ENCODE measurements at places on chromosomes 1 and 21.

- no peak for DNase-seq
These were observed 6.1 kb downstream of the ATP1A1 start for GRCh38 chr1:116379057-116379630.

DNA sequence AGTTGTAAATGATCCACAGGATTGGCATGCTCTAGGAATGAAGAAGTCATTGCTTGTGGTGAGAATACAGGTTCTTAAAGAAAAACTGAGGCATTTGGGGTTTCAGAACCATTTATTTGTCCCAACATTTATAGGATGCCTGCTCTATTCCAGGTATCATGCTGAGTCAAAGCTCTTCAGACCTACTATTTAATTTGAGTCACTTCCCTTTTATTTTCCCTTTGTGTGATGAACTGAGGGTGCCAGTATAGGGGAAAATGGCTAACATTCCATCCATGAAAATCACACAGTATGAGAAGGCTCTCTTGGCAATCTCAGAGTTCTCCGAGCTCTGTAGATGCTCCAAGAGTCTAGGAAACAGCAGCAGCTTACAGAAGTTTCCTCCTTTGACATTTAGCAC lies 110.4 kb downstream of the RNF220 start:
- DNase-seq: no peak

GRCh38 chr1:224266915-224267856 lies 62.8 kb downstream of the NVL start:
- no peak for DNase-seq

- no peak for DNase-seq
These were observed 39.9 kb upstream of the SLC16A1 start for GRCh38 chr1:112995890-112996289.

DNA sequence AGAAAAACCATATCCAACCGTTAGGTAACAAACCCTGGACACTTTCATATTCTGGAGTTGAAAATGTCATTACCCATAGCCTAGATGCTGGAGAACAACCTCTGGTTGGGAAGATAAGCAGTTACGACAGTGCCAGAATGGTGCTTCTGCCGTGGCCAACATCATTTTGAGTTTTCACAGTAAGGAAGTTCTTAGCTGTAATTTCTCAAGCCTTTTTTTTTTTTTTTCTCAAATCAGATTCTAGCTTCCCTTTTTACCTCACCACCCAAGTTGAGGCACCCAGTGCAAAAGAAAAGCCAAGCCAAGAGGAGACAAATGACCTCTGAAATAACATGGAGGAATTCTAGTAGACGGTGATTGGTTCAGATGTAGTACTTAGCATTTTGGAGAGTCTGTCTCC lies 21.8 kb downstream of the PPT1 start:
- no peak for DNase-seq

DNA sequence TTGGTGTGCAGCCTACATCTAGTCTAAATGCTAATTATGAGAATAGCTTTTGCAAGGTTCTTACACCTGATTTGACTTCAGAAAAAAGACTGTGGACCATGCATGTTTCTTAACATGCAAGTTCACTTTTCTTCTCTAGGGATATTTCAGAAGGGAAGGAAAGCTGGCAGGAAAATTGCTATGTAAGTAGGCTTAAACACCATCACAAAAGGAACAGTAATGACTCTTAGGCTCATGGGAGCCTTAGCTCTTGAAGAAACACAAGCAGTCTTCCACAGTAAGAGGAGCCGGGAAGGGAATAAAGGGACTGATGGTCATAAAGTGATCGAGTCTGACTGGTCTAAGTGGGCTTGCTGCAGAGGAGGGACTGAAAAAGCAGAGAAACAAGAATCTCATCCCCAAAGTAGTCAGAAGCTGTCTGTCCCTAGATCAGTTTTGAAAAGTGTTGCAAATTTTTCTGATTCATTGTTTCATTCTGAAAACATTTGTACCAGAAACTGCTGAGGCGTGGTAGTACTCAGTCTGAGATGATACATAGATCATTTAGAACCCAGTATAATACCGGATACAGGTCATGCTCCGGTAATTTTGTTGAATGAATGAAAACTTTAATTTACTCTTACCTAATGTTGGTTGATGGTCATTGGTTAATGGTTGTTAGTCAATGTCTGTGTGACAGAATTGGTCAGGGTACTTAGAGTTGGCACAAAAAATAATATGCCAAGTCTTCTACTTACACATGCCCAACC lies 40.9 kb downstream of the SMYD2 start:
- DNase-seq: no peak

GRCh38 chr1:225990705-225991464 lies 8.3 kb downstream of the SDE2 start:
- DNase-seq: no peak

GRCh38 chr1:67749844-67750690 lies 65.1 kb downstream of the GADD45A start:
- peak; percentile 39 for DNase-seq

- no peak for DNase-seq
These were observed 105.5 kb downstream of the HLCS start for GRCh38 chr21:36860736-36861594.

GRCh38 chr1:41161846-41162245 lies 80.3 kb downstream of the SCMH1 start:
- no peak for DNase-seq

DNA sequence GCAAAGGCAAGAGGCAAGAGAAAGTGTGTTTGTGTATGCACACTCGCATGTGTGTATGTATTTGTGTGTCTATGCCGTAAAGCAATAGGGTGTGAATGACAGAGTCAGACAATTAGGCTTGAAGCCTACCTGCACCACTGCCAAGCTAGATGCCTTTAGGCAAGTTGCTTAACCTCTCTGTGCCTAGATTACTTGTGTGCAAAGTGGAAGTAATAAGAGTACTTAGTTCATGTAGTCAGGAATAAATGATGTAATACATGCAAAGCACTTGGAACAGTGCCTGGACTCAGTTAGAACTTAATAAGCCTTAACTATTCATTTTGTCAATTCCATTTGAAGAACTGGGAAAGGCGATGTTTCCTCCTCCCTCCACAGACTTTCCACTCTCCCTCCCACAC lies 31.7 kb downstream of the LAMB3 start:
- DNase-seq: no peak

DNA sequence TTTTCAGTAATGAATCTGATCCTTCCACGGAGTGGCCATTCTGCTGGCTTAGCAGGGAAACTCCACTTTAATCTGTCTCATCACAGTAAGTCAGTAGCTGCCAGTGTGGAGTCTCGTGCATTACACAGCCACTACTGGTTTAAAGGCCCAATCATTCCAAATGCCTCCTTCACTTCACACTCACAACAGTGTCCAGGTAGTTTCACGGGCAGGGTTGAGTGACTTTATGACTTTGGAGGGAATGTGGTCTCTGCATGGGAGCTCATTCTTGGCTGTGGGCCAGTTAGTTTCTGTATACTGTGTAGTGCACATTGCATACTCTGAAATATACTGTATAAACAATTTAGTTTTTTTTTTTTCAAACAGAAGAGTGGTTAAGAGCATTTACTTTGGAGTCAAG lies 34.6 kb upstream of the C1orf87 start:
- peak; percentile 18 for DNase-seq

GRCh38 chr1:155178441-155179111 lies 4.9 kb downstream of the TRIM46 start:
- no peak for DNase-seq

- peak; percentile 16 for DNase-seq
These were observed 5.8 kb downstream of the ID3 start for GRCh38 chr1:23553231-23554126.

DNA sequence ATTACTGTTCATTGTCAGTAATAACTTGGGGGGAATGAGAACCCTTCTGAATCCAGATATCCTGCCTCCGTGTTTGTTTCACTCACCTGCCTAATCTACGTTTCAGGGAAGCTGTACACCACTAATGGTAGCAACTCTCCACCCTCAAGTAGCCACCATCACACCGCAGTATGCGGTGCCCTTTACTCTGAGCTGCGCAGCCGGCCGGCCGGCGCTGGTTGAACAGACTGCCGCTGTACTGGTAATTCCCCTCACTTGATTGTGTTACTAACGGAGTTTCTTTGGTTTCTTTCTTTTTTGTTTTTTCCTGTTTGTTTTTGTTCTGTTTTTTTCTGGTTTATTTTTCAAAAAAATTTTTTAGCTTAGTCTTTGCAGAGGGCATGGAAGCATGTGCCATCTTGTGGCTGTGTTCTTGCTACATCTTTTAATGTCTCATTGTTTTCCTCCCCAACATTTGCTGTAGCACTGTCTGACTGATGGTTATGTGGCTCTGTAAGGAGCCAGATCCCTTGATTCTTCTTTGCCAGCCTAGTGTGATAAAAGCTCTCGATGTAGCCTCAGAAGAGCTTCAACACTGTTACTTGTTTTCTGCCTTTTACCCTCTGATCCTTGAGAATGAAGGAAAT lies 15.9 kb upstream of the OLFML3 start:
- no peak for DNase-seq

DNA sequence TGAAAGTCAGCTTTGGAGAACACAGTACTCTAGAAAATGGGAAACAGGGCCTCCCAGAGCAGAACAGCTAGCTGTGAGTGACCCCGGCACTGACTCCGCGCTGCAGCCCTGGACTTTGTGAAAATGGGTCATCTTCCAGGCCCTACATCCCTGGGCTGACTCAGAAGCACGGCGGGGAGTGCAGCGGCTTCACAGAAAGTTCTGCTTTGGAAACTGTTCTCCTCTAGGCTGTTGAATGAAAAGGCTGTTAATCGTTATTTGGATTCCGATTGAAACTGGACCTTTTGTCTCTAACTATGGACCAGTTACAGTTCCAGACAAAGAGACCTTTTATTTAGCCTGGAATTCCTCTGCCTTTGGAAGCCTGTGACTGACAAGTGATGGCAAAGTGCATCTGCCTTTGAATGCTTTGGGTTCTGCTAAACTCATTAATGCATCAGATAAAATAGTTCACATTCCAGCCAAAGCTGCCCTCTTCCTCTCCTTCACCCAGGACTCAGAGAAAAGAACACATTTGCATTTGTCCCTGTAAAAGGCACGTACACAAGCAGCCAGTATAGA lies 144.9 kb upstream of the HOOK1 start:
- DNase-seq: peak; percentile 35

GRCh38 chr1:151175863-151176262 lies at the start of gene TMOD4:
TMOD4 (minus strand) TSS chr1:151175981; CDS start chr1:151174875, 1,106 bp downstream.
- DNase-seq: peak; percentile 51

- DNase-seq: no peak
These were observed 2.0 kb downstream of the CHML start for GRCh38 chr1:241638099-241638682.

- DNase-seq: no peak
These were observed 13.4 kb downstream of the PROK1 start for GRCh38 chr1:110464340-110464739.

- DNase-seq: no peak
These were observed 4.4 kb downstream of the JAK1 start for GRCh38 chr1:64961923-64962322.

DNA sequence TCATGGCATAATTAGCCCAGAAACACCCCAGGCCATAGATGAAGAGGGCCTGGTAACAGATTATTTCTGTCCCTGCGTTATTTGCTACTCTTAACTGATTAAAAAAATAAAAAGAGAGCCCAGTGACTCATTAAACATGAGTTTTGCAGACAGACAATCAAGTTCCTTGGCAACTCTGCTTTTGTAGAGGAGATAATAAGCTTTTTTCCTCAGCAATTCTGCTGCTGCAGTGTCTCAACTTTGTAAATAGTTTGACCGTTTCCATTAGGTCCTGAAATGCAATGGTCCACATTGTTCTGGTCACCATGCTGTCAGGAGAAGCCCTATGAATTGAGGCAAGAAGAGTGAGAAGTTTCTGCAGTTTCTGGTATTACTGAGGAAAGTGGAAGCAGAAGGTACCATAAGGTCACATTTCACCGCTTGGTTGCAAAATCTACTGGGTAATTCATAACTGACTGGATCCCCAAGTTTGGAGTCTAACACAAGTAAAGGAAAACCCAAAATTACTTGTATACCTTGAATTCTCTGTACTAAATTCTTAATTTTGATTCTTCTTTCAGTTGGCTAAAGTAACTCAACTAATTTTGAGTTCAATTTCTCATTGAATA lies 139.5 kb downstream of the ZZZ3 start:
- no peak for DNase-seq

DNA sequence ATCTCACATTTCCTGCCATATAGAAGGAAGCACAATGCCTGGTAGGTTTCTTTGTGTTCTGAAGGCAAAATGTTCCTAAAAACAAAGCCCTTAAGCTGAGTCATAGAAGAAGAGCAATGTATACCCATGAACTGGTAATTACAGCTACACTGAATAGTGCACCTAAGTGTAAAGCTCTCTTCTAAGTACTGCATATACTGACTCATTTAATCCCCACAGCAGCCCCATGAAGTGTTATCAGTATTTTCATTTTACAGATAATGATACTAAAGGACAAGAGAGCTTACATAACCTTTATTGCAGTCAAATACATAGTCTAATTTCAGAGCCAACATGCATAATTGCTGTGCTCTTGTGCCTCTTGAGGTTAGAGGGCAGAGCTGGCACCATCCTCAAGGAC lies 239.9 kb downstream of the DPYD start:
- no peak for DNase-seq

- no peak for DNase-seq
These were observed 8.3 kb upstream of the FASLG start for GRCh38 chr1:172650474-172651193.

DNA sequence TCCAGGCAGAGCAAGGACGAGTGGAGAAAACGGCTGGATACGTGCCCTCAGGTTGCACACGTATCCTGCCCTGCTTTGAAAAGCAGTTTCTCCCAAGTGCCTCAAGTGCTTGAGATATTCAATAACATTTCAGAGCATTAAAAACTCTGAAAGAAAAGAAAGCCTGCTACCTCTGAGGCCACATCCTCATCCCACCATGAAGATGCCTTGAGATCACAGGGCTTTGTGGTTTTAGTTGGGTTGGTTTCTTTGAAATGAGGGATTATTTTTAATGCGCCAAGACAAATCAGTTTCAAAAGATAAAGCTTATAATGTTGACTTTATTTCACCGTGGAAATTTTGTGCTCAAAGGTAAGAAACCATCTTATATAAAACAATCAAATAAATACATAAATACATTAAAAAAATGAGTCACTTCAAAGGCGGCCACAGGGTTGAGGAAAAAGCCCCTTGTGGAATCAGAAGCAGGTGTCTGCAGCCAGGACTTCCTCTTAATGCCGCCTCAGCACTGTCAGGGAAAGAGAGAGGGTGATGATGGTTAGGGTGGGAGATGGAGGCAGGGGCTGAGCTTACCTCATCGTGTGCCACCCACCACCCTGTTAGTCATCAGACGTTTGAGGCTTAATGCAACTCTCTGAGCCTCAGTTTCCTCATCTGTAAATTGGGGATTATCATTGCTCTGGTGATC lies 1.4 kb downstream of the NPPB start:
- no peak for DNase-seq

- peak; percentile 35 for DNase-seq
These were observed 403.7 kb downstream of the SIPA1L2 start for GRCh38 chr1:232226197-232226712.

GRCh38 chr1:188089461-188089860 lies 1260.7 kb downstream of the PLA2G4A start:
- peak; percentile 35 for DNase-seq

- no peak for DNase-seq
These were observed 23.2 kb downstream of the MCOLN2 start for GRCh38 chr1:84973498-84974334.

DNA sequence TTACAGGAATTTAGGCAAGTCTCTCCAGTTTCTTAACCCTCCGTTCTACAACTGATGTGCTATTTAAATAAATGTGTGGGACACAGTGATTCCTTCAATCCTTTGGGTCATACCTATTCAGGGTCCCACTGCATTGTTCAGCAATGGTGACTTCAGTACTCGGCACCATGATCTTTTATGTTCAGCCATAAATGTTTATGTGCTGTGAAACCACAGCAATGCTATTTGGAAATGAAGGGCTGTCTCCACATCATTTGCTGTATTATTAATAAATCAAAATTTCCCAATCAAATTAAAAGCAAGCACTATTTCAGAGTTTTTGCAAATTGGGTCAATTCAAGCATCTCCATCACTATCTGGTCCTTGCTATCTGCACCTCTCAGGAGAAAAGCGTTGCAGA lies 84.8 kb downstream of the NR5A2 start:
- DNase-seq: no peak
